Lower leg skin (tissue), 4 donors: ENCODE measurements at places on chromosomes 2 and 18.

DNA sequence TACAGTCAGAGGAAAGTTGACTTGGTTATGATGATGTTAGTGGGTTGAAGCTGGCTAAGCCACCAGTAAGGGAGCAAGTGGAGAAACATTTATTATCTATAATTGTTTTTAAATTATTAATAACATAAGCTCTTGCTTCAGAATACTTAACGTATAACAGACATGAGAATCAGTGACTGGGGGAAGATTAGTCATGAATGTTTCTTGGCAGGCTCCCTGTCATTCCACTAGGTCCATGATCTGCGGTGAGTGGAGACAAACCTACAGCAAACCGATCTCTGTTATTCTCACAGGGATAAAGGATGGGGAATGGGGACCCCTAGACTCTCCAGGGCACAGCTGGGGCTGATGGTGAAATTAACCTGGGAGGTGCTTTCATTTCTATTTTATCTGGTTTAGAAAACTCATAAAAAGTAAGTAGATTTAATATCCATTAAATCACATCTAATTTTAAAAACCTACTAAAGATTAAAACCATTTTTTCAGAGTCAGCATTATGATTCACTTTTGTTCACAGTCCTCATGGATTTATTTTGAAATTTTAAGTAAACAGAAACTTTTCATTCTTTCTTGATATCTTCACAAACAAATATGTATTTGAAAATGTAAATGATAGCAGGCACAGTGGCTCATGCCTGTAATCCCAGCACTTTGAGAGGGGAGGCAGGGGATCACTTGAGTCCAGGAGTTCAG, 420.3 kb downstream of the PTPRM start:
- DNase-seq, result no peak

DNA sequence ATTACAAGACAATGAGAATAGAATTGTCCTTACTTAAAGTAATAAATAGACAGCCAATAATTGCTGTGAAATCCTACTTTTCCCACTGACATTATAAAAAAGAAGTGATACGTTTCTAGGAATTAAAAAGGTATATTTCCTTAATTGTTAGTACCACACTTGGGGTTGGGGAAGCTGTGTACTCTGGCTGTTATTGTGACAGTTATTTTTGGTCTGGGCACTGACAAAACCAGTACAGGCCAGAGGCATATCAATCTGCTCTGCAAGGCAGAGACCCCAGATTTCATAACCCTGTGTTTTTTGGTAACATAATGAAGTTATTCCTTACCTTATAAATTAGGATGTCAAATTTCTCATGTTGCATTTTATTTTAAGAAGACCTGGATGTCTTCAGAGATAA, 66.5 kb downstream of the RAB10 start:
- no peak for DNase-seq

DNA sequence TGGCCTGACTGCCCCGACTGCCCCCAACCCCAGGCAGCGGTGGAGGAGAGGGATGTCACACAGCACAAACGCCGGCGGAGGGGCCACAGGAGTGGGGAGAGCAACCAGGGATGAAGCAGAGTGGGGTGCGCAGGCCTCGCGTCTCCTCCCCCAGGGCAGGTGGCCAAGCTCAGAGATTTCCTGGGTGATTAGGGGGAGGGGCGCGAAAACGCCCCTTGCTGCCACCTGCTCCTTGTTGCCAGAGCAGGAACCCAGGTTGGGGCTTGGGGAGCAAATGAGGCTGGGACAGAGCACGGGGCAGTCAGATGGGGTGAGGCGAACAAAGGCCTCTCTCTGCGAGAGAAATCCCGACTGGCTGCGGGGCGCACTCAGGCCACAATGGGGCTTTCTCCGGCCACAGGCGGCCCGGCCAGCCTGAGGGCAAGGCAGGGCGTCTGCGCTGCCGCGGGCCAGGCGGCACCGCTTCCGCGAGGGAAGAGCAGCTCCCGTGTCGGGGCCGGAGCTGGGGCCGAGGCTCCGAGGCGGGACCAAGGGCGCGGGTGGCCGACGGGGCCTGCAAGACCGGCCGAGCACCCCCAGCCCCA, 11.5 kb downstream of the TEX44 start:
- no peak for DNase-seq

GRCh38 chr2:160870729-160871465, 289.3 kb upstream of the TANK start:
- DNase-seq, result no peak

- no peak for DNase-seq
These were observed 205.8 kb downstream of the ZNF385B start for GRCh38 chr2:179655627-179656026.

- no peak for DNase-seq
These were observed 201.7 kb downstream of the NAPG start for GRCh38 chr18:10727477-10727876.

DNA sequence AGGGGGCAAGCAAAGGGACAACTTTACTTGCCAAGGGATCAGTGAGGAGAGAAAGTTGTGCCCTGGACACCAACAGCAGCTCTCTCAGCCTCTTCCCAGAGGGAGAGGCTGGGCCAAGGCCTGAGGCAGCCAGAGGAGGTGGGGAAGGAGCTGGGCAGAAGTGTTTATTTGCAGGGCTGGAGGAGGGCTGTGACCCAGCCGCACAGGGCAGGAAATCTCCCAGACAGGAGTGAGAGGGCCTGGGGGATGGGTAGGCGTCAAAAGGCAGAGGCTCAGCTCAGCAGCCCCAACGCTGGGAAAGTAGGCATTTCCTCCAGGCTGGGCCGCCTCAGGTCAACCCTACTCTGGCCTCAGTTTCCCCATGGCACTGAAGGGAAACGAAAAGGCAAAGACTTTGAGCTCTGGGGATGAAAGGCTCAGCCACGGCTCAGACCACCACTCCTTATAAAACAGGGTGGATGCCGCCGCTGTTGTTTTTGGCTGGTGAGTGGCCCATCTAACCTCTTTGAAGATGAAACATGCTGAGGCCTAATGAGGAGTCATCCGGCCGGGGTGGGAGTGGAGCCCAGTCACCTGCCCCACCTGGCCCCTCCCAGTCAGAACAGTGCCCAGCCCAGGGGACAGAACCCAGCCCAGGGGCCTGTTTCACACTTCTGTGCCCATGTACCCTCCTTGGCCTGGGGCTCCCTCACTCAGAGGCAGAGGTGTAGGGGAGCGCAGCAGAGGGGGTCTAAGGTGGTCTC, 21.9 kb upstream of the SEMA4C start:
- no peak for DNase-seq

- no peak for DNase-seq
These were observed 20.4 kb downstream of the ZNF2 start for GRCh38 chr2:95185973-95186372.

DNA sequence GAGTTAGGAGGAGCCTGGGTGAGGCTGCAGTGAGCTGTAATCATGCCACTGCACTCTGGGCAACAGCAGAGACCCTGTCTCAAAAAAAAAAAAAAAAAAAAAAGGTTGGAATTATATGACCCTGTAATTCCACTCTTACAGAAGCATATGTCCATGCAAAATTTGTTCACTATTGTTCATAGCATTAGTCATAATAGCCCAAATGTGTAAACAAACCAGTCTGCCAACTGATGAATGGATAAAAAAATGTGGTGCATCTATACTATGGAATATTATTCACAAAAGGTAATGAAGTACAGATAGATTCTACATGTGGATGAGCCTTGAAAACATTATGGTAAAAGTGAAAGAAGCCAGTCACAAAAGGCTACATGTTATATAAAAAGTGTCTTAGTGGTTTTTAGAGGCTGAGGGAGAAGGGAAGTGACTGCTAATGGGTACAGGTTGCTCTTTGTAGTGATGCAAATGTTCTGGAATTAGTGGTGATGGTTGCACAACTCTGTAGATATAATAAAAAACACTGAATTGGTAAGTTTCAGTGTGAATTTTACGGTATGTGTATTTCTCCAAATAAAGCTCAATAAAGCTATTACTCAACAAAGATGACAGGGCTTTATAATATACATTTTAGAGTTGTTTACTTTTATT, 9.4 kb downstream of the COA5 start:
- no peak for DNase-seq

- no peak for DNase-seq
These were observed 198.7 kb downstream of the SPP2 start for GRCh38 chr2:234249034-234249735.

DNA sequence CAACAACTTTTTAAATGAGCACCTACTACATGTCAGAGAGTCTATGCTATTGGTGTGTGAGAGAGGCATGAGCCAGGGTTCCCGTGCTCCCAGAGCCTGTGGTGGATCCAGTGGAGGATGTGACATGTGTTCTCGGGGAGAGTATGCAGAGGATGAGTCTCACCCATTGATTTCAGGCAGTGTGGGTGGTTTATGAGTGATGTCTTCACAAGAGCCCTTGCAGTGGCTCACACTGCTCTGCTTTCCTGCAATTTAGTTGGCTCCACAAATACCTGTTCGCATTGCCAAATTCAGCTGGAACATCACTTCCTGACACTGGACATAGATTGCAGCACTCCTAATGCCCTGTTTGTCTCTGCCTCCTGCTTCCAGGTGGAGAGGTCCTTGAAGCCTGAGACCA, 243.6 kb upstream of the CXCR4 start:
- DNase-seq, result no peak

- DNase-seq, result no peak
These were observed 80.1 kb downstream of the CYBRD1 start for GRCh38 chr2:171602352-171602751.

- no peak for DNase-seq
These were observed 187.7 kb downstream of the LOXHD1 start for GRCh38 chr18:46469186-46469915.

DNA sequence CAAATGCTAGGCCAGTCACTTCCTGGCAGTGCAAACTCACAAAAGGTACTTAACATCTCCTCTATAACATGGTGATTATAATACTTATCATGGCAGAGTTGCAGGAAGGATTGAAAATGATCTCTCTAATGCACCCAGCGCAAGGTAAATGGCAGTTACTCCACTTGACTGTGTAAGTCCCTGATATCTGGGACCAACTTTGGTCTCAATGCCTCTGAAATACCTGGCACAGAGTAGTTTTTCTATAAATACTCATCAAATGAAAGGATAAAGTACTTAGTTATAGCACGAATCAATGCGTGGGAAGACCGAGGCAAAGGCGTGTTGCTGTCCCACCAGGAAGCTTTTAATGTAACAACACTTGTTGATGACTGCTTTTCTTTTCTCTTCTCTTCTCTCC, 24.8 kb downstream of the LRRC30 start:
- DNase-seq, result no peak

DNA sequence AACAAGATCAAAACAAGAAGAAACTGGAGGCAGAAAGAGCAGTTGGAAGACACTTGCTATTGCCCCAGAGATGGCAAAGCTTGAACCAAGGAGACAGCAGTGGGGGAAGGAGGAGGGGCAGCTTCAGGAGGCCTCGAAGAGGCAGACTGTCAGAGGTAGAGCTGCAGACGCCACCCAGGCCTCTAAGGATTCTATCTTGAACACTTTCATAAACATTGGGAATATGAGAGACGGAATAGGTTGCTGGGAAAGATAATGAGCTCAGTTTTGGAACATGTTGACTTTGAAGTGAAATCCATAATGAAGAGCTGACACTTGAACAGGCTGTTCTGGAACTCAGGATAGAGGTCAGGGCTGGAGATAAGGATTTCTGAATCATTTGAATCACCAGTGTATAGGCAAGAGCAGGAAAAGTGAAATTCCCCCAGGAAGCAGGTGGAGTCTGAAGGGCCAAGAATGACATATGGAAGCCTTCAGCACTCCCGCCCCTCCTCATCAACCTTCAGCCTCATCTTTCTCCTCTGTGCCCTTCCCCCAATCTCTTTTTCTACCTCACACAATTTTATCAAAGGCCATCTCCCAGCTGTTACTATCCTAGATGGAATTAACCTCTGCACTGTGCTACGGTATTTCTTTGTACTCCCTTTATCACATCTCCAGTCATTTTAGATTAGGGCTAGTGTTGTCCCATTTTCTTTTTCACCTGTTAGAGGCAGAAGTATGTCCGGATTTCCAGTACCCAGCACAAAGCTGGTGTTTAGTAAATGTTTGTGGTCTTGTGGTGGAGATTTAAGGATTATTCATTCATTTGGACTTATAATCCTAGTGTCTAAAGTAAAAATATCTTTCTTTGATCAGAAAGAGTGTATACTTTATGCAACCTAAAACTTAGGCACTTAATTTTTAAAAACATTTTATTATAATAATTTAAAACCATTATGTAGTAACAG, 47.5 kb upstream of the RTN4 start:
- no peak for DNase-seq

GRCh38 chr2:37718515-37719161, 47.2 kb upstream of the CDC42EP3 start:
- DNase-seq, result no peak

- DNase-seq, result no peak
These were observed 102.6 kb downstream of the BAZ2B start for GRCh38 chr2:159513745-159514144.

DNA sequence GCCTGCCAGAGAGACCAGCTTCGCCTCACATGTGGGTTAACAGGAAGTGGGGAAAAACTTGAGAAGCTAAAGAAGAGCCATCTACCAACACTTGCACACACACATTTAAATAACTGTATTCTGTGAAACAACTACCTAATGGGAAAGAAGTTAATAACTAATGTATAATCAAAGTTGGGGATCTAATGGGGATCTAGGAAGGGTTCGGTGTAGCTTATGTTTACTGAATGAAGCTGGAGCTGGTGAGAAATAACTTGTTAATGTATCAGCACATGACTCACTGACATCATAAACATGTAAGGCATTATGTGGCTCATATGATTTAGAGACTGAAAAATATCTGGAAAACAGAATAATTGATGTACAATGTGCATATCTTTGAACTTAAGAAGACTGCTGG, 421.3 kb upstream of the NXPH2 start:
- DNase-seq, result no peak
